CD4-positive, alpha-beta T cell treated with Interleukin-4 for 4 hours (primary cell): ENCODE measurements at places on chromosomes 5 and 9.

DNA sequence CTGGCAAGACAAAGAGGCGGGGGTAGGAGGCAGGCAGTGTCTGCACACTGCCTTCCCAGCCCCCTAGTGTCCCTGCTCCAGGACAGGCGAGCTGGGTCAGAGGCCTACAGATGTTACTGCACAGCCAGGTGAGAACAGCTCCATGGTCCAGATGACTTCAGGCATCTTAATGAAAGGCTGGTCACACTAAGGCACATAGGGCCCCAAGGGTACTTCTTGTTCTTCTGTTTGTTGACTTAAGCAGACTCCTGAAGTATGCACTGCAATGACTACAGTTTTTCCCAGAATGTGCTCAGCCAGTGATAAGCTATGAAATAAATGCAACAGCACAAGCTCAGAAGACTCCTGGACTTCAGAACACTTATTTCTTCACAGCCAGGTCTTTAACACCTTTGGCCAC is 27.4 kb downstream of the ATPSCKMT start:
- DNase-seq: no peak

GRCh38 chr5:135222171-135222681 is 176.8 kb downstream of the MACROH2A1 start:
- no peak for DNase-seq

DNA sequence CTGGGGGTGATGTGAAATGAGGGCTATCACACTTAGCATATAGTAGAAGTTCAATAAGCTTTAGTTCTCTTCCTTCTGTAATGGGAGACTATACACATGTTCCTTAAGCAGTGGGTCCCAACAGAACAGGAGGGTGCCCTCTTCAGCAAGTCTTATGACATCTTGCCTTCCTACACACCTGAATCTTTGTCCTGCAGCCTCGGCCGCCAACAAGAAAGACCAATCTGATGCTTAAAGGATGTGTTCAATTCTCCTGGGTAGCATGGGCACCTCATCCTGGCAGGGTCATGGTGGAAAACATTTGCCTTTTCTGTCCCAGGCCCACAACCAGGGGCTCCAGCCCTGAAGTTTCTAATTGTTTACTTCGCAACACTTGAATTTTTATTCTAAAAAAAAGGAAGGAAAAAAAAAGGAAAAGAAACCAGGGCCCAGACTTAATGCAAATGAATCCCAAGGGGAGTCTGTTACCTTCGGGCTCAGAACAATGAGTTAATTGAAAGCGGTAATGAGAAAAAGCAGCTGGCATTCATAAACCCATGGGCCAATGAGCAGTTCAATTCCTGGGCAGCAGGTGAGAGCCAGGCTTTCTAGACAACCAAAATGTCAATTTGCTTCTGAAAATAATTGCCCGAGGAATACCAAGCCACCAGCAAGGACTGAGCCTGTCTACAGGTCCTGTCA is 26.2 kb upstream of the SMAD5 start:
- no peak for DNase-seq

DNA sequence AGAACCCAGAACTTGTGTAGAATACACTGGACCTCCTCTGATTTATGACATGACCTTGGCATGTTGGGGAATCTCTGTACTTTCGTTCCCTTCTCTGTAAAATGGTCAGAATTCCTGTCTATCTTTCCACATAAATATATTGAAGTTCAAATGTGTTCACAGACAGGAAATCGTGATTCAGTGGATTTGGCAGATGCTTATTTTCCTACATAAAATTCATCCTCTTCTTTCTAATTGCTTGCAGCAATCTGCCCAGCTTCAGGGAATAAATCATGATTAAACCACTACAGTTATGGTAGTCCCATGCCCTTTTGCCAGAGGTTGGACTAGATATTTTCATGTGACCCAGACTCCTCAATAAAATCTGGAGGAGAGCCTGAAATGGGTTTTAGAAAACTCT is 52.1 kb upstream of the ARL15 start:
- no peak for DNase-seq

DNA sequence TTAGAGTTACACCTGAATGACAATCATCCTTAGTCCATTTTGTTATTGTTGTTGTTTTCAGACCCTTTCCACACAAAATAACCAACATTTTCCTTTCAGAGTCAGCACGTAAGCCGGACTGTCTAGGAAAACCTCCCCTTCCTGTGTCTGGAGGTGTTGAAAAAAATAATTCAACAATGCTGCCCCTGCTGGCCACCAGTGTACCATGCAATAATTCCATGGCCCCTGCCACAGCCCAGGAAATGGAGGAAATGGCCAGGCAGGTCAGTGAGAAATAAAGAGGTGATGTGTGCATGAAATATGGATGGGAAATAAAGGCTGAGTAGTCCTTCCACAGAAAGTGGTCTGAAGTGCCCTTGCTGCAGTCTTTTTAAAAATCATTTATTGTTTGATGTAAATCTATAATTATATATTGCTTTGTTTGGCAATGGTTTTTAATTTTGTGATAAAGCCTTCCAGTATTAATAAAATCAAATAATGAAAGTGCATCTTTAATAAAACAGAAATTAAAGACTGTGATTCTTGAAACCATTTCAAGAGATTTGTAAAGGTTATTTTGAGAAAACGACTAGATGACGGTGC is 152.8 kb upstream of the PAPPA start:
- DNase-seq: no peak

- DNase-seq: no peak
Measured at GRCh38 chr9:128208946-128209669, 5.9 kb downstream of the DNM1 start.

DNA sequence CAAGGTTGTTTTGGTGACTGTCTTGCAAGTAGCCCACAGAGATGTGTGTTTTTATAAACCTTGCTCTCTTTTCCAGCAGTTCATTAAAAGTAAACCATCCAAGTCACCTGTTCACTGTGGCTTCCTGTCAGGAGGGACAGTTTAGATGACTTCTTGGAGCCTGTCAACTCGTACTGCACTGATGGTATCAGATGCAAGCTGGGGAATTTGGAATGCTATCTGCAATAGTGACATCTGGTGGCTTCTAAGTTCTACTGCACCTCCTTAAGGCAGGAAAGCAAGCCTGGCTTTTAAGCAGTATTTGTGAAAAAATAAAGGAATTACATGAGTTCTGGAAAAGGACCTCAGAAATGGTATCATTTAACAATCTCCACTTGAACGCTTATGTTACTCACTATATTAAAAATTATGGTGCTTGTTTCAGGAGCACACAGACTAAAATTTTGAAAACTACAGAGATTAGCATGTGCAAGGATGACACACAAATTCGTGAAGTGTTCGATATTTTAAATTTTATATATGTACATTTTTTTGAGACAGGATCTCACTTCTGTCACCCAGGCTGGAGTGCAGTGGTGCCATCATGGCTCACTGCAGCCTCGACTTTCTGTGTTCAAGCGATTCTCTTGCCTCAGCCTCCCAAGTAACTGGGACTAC is 164.0 kb downstream of the TTC39B start:
- DNase-seq: peak; percentile 20

- no peak for DNase-seq
Measured at GRCh38 chr5:148750614-148751013, 75.8 kb upstream of the ADRB2 start.

DNA sequence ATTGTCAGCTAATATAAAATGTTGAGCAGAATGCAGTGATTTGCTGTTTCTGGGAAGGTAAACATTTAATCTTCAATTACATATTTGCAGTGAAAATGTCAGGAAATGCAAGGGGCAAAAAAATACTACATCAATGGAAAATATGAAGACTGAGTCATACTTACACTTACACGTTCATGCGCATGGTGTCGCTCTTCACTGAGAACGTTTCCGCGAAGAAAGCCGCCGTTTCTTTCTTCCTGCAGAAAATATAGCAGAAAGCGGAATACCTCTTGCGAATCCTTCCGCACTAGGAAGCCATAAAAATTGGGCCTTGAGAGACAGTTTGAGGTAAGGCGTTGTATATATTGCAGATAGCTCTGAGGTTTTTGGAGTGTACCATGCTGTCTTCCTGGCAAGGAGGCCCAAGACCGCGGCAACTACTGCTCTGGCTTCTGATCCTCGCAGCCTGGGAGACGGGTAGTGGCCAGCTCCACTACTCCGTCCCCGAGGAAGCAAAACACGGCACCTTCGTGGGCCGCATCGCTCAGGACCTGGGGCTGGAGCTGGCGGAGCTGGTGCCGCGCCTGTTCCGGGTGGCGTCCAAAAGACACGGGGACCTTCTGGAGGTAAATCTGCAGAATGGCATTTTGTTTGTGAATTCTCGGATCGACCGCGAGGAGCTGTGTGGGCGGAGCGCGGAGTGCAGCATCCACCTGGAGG is at the start of gene PCDHA13:
Gene PCDHA13, plus strand, starts transcription at position 236 of the 702 bp plus-strand sequence. Its CDS starts 145 bp downstream, at position 381.
- DNase-seq: no peak

GRCh38 chr9:94084314-94084713 is at the start of gene PTPDC1:
PTPDC1 (plus strand) TSS chr9:94084464; CDS start chr9:94084531, 67 bp downstream.
- no peak for DNase-seq

DNA sequence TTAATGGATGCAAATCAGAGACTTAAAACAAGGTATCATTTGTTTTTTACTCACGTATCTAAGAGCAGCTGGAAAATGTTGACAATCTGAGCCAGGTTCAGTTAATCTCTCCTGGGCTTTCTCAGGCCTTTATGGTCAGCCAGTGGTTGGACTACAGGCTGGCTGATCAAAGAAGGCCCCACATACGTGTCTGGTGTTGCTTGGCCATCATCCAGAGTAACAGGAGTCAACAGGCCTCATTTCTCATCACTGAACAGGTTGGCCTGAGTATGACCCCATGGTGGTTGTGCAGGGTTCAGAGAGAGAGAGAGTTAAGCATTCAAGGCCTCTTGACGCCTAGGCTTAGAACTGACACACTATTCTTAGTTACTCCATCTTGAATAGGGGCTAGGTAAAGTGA is 97.0 kb upstream of the VLDLR start:
- DNase-seq: no peak

DNA sequence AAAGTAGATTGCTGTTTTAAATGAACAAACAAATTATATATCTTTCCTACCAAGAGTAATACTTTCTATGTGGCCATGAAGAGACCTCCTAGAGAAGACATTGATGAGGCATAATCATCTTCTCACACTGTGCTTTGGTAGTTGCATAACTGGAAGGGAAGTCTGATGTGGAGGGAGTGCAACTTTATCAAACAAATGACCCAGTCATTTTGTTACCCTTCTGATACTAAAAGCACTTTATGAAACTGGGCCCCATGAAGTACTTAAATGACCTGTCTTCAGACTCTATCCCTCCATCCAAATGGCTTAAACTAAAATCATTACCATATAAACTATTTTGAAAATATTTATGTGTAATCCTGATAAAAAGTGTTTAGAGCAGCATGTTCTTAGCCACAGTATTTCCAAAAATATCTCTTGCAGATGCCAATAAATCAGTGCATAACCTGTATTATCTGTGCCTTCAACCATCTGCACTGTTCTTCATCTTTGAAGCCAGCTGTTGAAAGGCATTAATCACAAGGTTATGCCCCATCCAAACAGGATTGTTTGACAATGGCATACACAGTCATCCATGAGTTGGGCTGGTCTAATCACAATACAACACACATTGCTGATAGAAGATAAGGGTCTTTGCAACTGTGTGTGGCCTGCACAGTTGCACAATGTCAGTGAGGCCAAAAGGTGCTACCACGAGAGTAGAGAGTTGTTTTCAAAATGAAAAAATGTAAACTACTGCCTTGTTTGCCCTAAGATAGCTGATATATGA is 31.9 kb upstream of the MIER3 start:
- no peak for DNase-seq

DNA sequence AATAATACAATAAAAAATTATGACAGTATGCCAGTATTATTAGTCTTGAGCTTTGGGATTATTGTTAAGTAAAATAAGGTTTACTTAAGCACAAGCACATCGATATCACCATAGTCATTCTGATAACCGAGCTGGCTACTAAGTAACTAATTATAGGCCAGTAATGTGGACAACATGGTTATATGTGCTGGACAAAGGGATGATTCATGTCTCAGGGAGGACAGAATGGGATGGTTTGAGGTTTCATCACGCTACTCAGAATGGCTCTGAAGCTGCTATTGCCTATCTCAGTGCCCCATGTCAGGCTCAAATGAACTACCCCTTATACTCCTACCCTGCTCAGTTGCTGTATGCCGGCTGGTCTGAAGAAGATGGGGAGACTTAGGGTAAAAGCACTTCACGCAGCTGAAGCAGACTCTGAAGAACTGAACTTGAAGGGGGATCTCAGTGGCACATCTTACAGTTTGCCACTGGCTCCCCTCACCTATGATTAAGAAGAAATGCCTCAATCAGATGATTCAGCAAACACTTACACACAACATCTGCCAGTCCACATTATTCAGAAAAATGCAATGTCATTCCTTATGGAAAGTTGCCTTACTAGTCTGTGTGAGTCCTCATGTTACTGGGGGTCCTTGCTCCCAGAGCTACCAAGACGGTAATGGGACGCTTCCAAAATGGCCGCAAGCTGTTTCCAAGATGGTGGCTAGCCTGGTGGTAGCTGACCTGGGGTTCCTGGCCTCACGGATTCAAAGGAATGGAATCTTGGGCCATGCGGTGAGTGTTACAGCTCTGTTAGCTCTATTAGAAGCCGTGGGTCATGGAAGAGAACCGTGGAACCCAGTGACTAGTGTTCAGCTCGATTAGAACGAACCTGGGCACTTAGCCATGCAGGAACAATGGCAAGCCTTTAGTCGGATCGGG is 1098.6 kb downstream of the TAF11L14 start:
- no peak for DNase-seq

DNA sequence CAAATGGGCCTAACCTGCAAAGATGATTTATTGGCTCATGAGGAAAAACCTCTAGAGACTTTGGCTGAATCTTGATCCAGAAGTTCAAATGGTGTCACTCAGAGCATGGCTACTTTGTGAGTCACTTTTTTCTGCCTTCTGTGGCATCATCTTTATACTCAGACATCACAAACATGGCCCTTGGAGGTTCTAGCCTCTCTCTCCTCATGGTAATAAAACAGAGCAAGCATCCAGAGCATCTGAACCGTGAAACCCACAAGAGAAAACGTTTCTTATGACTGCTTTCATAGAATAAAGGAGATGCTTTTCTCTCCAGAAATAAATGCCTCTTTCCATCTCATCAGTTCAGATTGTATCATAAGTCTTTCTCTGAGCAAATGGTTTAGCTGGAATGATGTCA is 780.3 kb downstream of the KCTD16 start:
- DNase-seq: no peak

DNA sequence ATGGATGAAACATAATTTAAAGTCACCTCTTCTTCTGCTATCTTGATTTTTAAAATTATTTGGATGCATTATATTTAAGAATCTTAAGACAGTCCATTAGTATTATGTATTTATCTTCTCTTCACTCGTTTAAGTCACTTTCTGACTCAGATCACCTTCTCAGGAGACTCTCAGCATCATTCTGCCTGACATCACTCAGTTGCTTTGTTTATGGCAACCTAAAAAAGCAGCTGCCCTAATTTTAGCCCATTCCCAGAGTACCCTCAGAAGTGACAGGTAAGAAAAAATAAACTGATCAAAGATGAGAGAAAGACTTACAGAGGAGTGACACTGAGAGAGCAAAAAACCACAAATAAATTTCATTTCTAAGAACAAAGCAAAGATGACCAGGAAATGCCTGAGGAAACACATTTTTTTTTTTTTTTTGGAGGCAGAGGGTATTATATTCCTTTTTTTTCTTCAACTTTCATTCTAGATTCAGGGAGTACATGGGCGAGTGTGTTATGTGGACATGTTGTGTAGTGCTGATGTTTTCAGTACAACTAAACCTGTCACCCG is 140.5 kb downstream of the MUSK start:
- no peak for DNase-seq

- no peak for DNase-seq
Measured at GRCh38 chr5:169299663-169300467, 1.1 kb downstream of the SLIT3 start.
